ENCODE measurements at places on chromosomes 3 and 15.

DNA sequence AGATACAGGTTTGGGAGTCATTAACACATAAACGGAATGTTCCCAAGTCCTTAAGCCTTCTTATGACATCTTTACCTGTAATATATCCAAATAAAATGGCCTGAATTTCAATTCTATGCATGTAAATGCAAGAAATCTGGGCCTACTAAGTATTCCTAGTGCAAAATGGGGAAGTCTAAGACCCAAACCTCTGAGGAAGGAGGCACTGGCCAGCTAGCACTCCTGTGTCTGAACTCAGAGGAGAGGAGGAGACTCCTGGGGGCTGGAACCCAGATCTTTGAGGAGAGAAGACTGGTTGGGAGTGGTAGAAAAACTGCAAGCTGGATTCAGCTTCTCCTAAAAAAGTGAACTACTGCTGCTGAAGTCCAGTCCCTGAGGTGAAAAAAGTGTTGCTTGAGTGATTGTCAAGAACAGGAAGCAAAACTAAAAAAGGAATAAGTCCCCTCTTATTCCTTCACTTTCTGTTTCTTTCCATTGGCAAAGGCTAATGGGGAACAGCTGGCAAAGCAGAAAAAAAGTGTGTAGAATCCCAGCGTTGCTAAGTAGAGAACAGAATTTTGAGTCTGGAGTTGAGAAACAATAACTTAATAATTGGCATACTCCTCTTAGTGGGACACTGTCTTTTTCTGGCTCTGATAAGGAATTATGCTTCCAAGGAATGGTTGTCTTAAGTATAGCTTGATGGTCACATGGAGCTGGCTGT, 54.8 kb upstream of the ATP2C1 start:
- no peak for DNase-seq

DNA sequence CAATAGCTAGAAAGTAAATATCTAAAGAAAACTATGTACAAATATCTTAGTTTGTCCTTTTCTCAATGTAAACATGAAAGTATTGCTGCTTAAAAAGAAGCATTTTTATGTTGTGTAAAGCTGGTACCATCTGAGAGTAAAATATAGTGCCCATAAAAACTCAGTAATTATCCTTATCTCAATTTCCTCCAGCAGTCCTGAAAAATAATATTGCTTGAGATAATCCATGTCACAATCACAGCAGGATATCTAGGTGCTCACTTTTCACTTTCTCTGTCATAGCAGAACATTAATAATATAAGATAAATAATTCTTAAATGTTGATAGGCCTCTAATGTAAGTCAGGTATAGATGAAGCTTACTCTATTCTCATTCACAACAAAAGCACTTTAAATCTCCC, 285.5 kb downstream of the ZBBX start:
- DNase-seq, result no peak

DNA sequence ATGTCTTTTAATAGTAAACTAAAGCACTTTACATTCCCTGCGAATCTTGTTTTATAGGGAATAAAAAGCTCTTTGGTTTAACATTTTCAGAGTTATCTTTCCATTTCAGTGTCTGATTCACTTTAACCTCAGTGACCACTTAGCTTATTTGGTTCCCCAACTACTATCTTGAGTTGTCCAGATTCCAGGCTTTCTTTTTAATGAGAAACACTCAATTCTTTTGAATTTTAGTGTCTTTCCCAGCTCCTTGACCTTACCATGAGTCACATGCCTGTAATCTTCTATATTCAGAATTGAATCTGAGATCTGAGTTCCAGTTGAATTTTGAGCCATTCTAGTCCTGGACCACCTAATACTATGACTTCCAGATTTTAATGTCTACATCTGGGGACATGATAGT, 144.4 kb downstream of the KCNAB1 start:
- no peak for DNase-seq

GRCh38 chr3:133570139-133570936, 3.1 kb upstream of the CDV3 start:
- DNase-seq, result no peak

GRCh38 chr3:196688349-196688748, 23.7 kb downstream of the CEP19 start:
- no peak for DNase-seq
